ENCODE measurements at places on chromosomes 12 and 14.

DNA sequence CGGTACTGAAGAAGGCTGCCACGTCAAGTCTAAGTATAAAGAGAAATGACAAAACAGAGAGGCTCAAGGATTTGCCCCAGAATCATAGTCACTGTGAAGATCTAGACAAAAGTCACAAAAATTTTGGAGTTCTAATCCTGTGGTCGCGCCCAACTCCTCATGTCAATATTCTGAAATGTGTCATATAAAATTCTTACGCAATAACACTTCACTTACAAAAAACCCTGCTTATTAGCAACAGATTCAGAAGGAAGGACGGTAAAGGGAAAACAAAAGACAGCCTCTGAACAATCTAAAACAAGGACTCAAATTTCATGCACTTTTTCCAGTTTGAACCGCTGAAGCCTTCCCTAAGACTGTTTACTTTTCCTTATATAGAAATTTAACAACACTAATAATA lies 94.7 kb downstream of the TSPAN8 start:
- no peak for DNase-seq

DNA sequence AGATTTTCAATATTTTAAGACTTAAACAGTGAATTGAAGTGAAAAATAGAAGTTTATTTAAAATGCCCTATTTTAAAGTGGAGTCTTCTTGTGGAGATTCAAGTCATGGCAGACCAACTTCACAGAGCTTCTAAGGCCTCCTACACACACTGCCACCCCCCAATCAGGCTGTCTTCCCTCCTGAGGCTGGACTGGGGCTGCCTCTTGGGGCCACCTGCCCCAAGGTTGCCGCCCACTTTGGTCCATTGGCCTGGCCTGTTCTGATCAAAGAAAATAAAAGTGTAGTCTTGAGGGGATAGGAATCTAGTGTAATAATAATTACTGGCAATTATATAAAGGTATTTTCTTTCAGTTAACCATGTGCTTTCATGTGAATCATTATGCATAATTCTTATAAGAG lies 1.3 kb downstream of the GOLT1B start:
- no peak for DNase-seq

DNA sequence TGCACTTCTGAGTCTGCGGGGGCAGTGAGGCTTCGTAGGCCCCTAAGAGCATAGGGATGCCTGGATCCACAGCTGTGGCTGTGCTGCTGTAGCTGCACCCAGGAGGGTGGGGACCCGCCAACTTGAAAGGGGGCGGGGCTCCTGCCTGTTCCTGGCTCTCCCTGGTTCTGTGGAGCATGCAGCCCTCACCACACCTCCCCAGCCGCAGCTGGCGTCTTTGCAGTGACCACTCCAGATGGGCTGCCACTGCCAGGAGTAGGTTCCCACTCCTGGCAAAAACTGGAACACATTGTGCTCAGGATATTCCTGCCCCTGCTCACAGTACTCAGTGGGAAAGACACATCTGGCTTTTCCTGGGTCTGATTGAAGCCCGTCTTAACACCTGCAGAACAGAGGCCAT lies 35.8 kb downstream of the TIMELESS start:
- DNase-seq = no peak

GRCh38 chr14:23435543-23436326 lies at the start of gene MYH7:
MYH7 (minus strand) TSS chr14:23435660; CDS start chr14:23433732, 1,928 bp downstream.
- DNase-seq = peak; percentile 7

DNA sequence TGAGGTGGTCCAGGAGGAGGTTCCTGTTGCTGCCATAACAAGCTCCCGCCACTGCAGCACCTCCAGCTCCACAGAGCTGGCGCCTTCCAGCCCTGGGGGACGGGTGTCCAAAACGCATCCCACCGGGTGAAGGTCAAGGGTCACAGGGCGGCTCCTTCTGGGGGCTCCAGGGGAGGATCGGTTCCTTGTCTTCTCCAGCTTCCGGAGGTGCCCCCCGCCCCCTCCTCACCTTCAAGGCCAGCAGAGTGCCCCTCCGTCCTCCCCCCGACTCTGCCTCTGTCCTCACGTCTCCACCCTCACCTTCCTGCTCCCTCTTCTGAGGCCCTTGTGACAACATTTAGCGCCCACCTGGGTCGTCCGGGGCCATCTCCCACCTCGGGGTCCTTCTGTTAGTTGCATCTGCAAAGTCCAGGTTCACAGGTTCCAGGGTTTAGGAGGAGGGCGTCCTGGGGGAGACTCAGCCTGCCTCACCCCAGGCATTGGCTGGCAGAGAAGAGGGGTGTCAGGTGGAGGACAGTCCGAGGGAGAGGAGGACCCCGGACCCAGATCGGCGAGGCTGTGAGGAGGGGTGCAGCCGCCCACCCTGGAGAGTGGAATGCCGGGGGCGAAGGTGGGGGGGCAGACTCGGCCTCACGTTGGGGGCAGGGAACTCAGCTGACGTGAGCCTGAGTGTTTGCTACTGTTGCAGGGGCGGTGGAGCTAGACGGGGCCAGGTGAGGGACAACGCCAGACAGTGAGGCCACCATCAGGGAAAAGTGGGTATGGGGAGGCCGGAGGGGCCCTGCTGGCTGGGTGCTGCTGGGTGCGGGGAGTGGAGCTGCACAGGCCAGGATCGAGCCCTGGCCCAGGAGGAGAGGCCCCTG lies 205.5 kb upstream of the C14orf180 start:
- no peak for DNase-seq

GRCh38 chr14:92677087-92677668 lies 71.2 kb downstream of the LGMN start:
- peak; percentile 94 for DNase-seq

DNA sequence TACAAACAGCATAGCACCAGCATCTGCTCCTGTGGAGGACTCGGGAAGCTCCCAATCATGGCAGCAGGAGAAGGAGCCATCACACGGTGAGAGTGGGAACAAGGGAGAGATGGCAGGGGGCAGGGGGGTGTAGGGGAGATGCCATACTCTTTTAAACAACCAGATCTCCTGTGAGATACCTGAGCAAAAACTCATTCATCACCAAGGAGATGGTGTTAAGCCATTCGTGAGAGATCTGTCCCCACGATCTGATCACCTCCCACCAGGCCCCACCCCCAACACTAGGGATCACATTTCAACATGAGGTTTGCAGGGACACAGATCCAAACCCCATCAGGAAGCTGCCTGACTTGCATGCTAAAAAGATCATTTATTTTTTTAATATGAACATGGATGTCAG lies 499.3 kb downstream of the TMEM132D start:
- DNase-seq = no peak

GRCh38 chr12:93624595-93625294 lies 52.3 kb downstream of the SOCS2 start:
- DNase-seq = no peak
